ENCODE measurements at places on chromosomes 6 and 20.
A peak's percentile ranks its signal among the peaks of the same experiment; 100 is the strongest.

DNA sequence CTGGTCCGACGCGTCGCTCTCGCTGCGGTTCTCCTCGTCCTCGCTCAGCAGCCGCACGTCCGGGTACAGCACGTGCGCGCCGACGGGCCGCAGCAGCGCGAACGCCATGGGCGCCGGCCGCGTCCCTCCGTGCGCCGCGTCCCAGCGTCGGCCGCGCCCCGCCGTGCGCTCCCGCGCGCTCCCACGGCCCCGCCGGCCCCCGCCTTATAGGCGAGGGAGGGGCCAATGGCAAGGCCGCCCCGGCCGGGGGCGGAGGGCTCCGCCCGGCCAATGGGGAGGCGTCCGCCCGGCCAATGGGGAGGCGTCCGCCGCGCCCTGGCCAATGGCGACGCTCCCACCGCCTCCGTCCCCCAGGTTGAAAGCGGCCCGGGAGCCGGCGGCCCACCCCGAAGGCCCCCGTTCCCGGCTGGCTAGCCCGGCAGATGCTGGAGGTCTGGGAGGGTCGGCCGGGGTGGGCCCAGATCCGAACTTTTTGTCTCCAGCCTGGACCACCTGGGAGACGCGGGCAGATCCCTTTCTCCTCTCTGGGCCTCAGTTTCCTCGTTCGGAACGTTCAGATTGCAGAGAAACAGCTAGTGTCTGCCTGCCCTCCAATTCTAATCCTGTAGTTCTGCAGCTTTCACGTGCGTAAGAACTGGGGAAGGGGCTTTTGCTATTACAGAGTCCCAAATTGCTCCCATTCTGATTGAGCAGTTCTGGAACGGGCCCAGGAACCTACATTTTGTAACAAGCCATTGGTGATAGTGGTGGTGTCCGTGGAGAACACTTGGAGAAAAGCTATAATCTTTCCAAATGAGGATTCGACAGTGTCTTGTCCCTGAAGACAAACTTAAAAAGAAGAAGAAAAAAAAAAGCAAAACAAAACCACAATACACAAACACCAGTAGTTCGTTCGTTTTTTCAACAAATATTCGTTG is at the start of gene TCF15:
TSS of gene TCF15 (minus strand) at position 180 of the 917 bp plus-strand sequence. CDS start at position 108, 72 bp downstream.
- DNase-seq = peak; percentile 20

DNA sequence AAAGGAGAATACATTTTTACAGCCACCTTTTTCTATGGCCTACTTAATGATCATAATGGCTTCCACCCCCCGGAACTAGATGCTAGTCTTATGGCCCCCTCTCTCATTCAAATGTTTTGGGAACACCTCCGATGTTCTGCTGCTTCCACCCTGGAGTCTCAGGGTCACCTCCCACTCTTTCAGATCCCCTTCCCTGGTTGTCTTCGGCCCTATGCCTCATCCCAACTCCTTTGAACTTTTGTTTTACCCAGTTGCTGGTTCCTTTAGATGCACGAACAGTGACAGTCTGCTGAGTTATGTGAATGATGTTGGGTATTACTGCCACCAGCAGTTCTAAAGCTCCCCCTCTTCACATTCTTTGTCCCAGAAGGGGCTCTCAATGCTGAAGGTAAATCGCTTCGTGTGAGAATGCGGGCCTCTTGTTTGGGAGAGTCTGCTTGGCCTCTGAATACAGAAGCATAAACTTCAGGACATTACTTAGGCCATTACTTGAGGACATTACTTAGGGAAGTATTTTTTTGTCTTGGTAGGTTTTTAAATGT is 309.1 kb downstream of the SOX4 start:
- DNase-seq = no peak

DNA sequence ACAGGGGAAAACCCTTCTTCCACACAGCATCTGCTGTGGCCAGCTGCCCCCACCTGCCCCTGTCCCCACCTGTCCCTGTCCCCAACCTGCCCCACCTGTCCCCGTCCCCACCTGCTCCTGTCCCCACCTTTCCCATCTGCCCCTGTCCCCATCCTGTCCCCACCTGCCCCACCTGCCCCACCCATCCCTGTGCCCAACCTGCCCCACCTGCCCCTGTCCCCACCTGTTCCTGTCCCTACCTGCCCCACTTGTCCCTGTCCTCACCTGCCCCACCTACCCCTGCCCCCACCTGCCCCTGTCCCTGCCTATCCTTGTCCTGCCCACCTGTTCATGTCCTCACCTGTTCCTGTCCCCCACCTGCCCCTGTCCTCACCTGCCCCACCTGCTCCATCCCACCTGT is 6.4 kb upstream of the MYT1 start:
- DNase-seq = no peak

- DNase-seq = no peak
Measured at GRCh38 chr20:50582092-50582491, 71.9 kb downstream of the PTPN1 start.

GRCh38 chr6:3545156-3545555 is 88.3 kb upstream of the SLC22A23 start:
- DNase-seq = no peak

GRCh38 chr6:42066156-42066675 is 15.9 kb downstream of the TAF8 start:
- DNase-seq = no peak

DNA sequence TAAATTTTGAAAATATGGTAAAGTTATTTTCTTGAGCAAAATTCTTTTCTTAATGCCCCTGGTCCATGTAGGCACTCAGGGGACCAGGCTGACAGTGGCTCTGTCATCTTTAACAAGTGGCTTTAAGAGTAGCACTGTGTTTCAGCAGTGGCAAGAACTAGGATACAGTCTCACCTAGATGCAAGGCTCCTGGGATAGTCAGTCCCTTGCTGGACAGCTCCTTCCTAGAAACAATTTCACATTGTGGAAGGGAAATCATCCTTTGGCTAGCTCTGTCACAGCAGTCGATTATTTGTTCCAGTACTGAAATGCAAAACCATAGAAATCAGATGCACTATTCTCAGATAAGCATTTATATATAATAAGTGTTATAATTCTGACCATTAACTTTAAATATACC is 175.4 kb upstream of the KCNQ5 start:
- no peak for DNase-seq
